Bronchial epithelial cell (primary cell): ENCODE measurements at places on chromosomes 6 and 20.

GRCh38 chr6:99495466-99495865, 19.8 kb downstream of the USP45 start:
- no peak for DNase-seq

DNA sequence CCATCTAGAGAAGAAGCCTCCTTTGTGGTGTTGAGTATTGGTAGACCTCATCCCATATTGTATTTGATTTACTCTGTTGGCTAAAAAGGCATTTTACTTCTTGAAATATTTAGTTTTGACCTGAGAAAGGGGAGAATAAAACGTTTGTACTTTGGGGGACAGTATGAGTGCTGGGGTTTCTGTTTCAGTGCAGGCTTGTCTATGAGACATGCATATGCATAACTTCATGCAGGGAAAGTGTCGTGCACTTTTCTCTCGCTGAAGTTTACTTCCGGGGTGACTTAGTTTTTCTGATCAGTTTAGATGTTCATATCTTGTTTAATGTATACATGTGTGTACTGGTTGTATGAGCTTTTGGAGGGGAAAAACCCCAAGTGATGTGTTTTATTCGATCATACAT, 59.5 kb downstream of the UTRN start:
- DNase-seq = no peak

DNA sequence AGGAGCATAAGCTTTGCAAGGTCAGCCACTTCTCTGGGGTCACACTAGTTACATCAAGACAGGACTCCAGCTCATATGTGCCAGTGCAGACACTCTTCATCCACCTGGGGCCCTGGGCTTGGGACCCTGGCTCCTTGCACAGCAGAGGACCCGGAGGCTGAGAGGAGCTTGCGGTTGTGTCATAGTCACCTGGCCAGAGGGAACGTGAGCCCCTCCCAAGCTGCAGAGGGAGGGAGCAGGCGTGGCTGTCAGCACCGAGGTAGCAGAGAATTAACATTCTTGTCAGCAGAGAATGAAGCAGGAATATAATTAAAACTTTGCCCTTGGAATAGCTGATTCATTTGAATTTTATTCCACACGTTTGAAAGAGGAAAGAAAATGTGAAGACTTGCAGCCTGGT, 36.8 kb downstream of the BCAS4 start:
- no peak for DNase-seq

GRCh38 chr6:157263146-157263545, 60.2 kb downstream of the TMEM242 start:
- no peak for DNase-seq

DNA sequence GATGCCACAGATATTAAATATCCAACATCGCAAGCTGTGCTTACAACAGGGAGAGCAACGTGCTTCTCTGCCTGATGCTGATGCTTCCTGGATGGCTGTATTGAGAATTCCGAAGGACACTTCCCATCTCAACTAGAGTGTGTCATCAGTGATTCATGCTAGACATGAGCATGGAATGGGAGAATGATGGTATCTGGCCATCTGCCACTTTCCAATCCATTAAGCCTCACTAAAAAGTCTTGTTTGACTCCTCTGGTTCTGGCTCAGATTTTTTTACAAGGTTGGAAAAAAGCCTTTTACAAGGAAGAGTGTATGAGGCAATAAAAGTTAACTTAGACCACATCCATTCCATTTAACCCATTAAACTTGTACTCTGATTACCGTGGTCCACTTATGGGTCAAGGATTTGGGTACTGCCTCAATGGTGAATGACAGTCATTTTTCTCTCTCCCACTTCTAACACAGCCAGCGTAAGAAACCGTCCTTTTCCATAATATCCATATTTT, 265.3 kb downstream of the UST start:
- peak; percentile 90 for DNase-seq

DNA sequence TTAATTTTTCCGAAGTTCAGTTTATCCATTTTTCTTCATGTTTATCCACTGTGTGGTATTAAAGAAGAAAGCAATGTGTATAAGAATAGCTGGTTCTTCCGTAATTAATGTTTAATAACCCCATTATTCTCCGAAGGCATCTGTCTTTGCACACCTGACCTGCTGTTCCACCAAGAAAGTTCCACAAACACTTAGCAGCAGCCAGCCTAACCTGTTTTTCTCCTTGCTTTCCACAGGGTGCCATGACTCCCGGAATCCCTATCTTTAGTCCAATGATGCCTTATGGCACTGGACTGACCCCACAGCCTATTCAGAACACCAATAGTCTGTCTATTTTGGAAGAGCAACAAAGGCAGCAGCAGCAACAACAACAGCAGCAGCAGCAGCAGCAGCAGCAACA, 7.4 kb downstream of the TBP start:
- DNase-seq = no peak

DNA sequence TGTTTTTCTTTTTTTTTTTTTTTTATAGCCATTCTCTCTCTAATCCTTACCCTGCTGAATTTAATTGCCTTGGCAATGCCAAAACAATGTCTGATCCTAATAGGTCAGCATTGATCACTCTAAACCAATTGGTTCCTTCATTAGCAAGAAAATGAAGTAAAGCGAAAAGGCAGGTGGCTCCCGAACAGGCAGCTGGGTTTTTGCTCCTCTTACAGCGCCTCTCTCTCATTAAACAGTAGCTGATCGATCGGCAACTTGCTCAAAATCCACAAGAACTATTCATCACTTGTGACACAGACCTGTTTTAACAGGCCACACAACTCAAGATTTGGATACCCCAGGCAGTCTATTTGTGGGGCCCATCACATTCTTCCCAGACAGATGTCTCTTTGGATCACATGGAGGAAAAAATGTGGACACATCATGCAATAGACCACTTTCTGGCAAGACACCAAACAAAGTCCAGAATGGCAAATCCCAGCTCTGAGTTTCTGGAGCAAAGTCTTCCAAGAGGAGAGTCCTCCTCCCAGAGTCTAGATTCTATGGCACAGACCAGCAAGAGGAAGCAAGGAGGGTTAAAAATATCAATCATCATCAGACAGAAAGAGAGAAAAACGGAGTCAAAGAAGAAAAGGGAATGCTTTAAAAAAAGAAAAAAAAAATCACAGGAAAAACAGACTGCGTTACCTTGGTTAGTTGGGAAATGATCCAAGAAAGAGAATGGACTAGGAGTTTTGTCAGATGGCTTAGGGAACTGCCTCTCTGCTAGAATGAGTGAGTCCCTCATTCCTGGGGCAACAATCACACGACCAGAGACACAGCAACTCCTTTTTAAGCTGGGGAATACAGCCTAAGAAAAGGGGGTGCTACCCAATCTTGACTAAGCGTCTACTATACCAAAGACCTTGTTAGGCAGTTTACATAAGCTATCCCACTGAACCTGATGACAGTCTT, 247.8 kb downstream of the BTBD9 start:
- no peak for DNase-seq

DNA sequence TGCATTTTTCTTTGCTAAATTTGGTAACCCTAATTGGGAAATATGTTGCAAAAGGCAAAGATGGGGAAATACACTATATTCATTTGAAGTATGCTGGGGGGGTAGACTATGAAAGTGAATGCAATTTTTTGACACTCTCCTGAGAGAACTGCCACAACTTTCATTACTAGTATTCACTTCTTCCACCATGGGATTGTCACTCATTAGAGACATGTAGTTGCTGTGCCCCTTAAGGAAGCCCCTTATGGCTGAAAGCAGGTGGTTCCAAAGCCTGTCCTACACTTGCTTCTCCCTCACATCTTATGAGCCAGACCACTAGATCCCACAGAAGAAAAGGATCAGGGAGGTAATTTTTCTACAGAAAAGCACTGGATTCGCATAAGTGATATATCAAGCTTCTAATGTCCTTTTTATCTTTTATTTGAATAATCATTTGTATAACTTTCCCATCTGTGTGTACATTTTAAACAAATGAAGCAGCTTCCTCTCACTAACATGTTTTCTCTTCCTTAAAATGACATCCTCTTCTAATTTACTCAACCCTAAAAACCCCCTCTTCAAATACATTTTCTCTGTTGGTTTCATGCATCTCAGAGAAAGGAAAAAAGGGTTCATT, 83.8 kb downstream of the GCLC start:
- DNase-seq = no peak

GRCh38 chr6:142900227-142900971, 44.6 kb downstream of the HIVEP2 start:
- no peak for DNase-seq

DNA sequence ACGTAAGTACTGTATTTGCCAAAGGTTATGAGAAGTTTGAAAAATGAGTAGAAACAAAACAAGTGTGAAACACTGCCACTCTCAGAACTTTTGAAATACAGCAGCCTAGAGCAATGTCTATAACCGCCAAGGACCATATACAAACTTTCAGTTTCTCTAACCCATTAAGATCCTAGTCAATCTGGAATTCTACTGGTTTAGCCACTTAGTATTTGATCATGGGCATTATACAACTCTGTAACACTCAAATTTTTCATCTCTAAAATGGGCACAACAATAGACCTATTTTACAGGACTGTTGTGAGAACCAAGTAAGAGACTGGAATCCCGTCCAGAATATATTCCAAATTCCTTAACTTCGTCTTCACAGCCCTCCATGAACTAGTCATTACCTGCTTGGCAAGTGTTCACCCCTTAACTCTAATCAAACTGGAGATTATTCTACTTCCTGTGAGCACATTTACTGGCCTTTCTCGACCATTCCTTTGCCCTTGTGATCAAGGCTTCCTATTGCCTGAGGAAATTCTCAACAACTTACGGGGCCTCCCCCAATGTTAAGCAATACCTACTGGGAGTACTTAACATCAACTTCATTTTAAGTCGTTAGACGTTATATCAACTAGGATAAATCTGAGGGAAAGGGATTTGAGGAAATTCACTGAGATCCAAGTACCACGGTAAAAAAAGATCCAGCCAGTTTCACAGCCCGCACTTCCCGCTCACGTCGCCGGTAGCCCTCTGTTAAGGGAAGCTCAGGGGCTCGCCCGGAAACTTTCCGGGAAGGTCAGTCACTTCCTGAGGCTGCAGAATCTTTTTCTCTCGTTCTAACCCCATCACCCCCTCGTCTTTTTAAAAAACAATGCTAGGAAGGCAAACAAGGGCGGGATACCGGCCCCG, 1.1 kb downstream of the EIF2S2 start:
- peak; percentile 82 for DNase-seq

DNA sequence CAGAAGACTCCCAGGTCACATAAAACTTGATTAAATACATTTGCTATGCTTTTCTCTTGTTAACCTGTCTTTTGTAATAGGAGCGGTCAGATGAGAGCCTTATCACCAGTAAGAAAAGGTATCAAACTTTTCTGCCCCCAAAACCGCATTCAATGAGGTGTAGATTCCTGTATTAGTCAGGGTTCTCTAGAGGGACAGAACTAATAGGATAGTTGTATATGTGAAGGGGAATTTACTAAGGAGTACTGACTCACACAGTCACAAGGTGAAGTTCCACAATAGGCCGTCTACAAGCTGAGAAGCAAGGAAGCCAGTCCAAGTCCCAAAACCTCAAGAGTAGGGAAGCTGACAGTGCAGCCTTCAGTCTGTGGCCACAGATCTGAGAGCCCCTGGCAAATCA, 32.7 kb downstream of the PTPRK start:
- peak; percentile 80 for DNase-seq

- DNase-seq = peak; percentile 3
Observed at GRCh38 chr20:3613821-3614440, 49.3 kb downstream of the GFRA4 start.

GRCh38 chr6:36378243-36378920, 9.1 kb downstream of the ETV7 start:
- DNase-seq = no peak

DNA sequence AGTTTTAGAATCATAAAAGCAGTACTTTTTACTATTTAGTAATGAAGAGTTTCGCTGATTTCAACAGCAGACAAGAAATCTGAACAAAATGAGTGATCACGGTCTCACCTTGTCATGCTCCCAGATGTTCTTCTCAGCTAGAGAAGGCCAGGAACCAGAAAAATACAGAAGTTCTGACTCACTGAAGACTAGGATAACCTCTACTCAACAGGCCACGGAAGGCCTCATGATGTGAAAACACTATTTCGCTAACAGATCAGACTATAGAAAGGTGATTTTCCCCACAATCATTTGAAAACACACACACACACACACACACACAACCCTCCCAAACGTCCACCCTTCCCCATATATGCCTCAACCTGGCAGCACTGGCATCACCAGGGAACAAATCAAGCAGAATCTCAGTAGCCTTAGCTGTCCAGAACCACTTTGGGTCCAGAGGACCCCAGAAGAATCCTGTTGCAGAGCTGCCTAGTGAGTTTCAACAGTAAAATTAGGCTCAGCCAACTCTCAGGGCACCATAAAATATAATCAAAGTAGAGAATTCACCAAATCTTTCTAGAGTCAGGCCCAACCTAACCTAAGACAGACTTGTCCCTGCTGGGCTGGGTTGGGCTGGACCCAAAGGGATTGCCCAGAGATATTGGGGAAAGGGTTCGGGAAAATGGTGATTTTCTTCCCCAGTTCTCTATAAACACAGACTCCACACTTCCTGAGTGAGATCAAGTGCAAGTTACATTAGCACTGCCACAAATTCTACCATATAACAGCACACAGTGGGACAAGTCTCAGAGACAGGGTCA, 7.9 kb downstream of the EXOC2 start:
- peak; percentile 28 for DNase-seq

DNA sequence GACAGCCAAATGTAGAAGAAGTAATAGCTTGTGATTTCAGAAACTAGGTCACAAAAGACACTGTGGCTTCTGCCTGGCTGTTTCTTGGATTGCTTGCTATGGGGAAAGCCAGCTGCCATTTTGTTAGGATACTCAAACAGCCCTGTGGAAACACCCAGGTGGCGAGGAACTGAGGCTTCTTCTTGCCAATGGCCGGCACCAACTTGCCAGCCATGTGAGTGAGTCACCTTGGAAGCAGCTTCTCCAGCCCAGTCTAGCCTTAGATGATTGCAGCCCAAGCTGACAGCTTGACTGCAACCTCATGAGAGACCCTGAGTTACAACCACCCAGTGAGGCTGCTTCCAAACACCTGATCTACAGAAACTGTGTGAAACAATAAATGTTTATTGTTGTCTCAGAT, 11.9 kb upstream of the KIAA1755 start:
- peak; percentile 83 for DNase-seq

DNA sequence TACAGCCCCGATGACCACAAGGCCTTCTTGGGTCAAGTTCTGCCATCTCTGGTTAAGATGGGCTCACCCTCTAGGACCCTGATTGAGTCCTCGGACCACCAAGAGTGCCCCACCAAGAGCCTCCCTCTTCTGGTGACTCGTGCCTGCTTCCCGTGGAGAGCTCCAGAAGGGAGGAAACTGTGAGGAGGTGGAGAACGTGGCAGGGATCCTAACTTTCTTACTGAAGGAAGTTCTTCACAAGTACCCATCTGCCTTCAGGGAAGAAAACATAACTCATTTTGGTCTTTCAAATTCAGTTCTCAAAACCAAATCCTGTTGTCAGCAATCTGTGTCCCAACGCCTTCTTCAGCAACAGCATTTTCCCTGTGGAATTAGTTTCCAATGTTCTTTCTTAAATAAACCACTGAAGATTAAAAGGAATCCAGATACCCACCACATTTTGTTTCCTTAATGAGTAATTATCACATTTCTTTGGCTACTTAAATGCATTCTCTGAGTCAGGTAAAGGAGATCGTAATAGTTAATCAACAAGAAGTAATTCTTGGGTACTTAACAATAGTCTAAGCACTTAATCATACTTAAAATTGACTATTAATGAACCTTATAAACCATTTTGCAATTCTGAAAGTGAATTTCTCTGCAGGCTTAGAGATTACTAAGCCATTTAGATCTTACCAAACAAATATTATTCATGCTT, 185.8 kb upstream of the SGK1 start:
- peak; percentile 88 for DNase-seq
